Muscle of back (tissue), 13 donors: ENCODE measurements at places on chromosomes 6 and 20.

- DNase-seq, result no peak
Measured at GRCh38 chr20:34621383-34622367, 55.2 kb downstream of the PIGU start.

DNA sequence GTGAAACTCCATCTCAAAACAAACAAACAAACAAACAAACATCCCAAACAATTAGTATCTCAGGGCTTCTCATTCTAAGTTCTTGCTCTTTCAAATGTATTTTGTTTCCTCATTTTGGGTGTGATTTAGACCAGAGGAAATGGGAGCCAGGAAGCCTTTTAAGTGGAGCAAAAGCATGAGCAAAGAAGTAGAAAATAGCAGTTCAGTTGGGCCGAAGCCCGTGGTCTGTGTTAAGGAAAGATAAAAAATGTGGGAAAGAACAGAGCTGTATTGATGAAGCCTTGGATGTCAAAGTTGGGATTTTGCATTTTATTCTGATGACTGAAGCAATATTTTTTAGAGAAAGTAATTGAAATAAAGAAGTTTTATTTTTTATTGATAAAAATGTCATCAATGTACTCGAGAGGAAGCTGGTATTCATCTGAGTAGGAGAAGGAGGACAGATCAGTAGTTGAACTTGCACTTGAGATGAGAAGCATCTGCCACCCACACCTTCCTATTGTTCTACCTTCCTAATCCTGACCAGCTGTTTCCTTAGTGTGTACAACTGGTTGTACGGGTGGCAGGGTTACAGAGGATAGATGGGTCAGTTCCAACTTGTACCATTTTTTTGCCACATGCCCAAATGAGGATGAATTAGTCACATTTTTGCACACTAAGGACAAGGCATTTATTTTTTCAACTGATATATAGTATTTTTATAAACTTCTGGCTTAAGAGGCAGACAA lies 56.1 kb downstream of the KIAA0408 start:
- DNase-seq, result no peak

GRCh38 chr6:20148433-20148832 lies 63.8 kb downstream of the MBOAT1 start:
- DNase-seq, result no peak

DNA sequence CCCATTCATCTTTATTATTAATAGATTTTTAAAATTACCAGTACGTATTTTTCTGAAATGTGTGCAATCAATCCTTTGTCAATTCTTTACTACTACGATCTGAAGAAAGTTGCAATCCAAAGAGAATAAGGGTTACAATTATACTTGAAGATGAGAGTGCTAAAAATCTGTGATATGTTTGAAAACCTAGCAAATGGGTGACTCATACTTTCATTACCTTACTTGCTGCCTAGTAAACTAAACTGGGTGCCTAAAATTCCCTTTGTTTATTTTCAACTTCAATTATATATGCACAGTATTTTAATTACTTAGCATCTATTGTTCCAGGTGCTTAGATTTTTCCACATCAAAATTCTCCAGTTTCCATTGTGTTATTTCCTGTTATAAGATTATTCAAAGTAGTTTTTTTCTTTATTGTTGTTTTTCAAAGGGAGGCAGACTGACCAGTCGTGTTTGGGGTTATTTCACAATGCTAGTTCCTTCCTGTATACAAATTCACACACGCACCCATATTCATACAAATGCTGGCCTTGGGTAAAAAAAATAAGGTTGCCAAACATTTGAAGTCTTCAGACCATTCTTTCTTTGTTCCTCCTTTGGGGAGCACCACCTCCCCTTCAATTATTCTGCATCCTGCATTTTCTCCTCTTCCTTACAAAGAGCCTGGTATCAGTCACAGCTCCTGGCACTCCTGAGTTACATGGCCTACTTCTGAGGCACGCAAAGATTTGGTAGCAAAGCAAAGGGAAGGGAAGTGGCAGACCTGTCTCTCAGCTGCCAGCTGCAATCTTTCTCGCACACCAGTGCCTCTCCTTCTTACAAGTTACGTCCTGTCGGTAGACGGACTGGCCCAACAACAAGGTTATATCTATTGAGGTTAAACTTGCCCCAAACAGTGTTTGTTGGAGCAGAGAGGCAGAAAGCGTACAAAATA lies 16.2 kb upstream of the FAM135A start:
- DNase-seq, result no peak

- no peak for DNase-seq
Measured at GRCh38 chr20:48754292-48754691, 73.5 kb downstream of the PREX1 start.
